ENCODE measurements at places on chromosomes 6 and 20.

- no peak for DNase-seq
Measured at GRCh38 chr6:136173519-136174507, 76.3 kb downstream of the MTFR2 start.

DNA sequence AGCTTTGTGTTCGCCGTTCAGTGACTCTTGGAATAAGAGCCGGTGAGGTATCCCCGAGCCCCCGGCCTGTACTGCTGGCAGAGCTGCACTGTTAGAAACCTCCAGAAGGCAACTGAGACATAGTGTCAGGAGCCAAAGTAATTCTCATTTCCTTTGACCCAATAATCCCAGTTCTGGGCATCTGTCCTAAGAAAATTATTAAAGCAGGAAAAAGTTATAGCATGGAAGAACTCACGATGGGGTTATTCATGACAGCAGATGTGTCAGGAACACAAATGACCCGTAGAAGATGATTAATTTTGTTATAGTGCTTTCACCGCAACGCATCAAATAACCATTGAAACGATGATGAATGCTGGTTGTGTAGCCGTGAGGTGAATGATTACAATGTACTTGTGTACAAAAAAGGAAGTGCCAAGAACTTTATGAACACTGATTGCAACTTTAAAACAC lies 20.3 kb downstream of the CYP21A2 start:
- no peak for DNase-seq

DNA sequence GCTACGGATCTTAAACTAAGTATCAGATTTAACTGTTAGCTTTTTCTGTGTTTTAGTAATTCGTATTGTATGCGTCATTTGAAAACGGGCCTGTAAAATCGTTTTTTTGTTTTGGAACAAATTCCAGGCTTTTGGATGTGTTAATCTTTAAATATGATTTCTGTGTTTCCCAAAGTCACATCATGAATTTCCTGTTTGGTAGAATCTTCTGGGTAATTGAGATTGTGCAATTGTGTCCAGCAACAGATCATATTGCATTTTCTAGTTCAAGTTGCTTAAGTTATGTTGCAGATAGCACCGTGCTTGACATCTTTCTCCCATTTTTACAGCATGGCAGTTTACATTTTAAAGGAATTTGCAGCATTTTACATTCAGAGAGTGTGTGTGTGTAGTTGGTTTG lies 1.9 kb downstream of the MAPK14 start:
- no peak for DNase-seq

- no peak for DNase-seq
Measured at GRCh38 chr6:37126961-37127616, 42.9 kb upstream of the PIM1 start.

- no peak for DNase-seq
Measured at GRCh38 chr6:150588888-150589499, 10.7 kb upstream of the PLEKHG1 start.

GRCh38 chr6:126803769-126804168 lies 314.7 kb upstream of the RSPO3 start:
- no peak for DNase-seq

DNA sequence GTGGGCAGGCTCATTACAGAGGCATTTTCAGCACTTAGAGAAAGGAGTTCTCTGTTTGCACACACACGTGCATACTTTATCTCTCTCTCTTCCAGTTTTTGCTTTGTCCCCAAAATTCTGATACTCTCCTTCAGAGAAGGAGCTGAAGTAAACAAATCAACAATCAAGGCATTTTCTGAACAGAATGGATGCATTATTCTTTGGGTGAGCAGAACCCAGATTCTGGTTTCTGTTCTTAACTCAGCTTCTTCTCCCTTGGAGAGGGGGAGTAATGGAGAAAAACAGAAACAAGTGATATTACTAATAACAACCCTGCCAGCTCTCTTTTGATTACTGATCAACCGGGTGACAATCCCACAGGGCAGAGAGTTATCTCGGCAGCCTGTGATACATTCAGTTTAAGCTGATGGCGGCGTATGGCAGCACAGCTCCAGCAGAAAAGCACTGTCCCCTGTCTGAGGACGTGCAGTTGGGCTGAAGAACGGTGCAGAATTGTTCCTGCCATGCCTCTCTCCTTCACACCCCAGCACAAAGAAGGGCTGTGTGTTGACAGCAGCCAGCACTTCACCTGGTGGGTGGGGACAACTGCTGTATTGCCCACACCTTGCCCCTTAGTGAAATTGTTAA lies 47.3 kb upstream of the SASH1 start:
- DNase-seq, result no peak

DNA sequence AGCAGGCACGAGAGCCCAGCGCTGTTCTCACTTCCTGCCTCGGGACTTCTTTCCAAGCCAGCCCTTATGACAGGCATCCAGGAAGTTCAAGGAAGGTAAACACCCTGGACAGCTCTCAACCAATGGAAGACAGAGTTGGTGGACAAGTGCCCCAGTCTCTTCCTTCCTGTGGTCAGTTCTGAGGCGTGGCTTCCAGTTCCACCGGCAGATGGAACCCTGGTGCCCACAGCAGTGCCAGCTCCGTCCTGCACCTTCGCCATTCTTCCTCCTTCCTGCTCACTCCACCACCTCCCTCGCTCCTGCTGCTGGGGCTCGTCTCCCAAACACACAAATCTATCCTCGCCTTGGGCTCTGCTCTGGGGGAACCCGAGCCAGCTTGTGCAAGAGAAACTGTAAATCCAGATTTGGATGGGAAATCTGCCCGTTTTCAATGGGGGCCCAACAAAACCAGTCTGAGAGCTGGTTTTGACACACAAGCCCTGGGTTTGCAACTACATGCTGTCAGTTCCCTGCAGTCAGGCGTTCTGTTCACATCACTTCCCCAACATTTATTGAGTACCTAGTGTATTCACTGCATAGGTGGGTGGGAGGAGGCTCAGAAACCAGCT lies 162.7 kb downstream of the GRM4 start:
- no peak for DNase-seq

GRCh38 chr6:15350386-15351083 lies 104.7 kb downstream of the JARID2 start:
- DNase-seq, result no peak

DNA sequence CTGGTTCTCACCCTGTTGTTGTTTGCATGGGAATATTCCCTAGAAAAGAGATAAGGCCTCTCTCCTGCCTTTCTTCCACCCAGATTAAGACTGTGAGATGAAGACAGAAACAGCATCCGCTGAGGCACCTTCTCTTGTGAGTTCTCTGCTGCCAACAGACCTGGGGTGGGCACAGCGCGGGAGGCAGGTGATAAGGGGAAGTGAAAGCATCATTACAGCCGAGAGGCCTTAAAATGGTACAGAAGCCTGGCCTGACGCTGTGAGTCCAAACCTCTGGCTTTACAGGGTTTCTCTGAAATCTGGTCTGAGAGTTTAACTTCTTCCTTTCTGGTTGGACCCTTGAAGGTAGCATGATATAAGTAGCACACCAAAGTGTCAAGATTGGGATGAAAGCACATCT lies 21.0 kb upstream of the IYD start:
- no peak for DNase-seq

- no peak for DNase-seq
Measured at GRCh38 chr20:63175038-63175895, 40.7 kb downstream of the YTHDF1 start.

- DNase-seq, result no peak
Measured at GRCh38 chr6:149127212-149127611, 190.3 kb upstream of the TAB2 start.

DNA sequence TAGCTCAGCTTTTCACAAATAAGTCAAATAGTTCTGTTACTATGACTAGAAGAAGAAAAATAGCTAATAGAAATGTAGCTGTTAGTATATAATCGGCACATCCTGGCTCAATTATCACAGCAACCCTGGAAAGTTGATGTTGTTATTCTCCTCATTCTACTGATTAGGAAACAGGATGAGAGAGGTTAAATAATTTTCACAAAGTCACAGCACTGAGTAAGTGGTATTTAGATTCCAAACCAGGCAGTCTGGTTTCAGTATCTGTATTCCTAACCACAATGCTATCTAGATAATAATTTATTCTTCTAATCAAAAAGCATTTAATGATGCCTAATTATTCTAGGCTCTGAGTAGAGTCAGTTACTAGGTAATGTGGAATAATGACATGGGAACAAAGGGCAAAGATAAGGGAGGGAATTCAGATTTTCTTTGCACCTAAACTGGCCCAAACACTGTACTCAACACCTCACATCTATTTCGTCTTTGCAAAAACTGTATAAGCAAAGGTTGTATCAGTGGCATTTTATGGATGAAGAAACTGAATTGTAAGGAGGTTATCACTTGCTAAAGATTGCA lies 51.3 kb downstream of the PDE7B start:
- DNase-seq, result no peak

DNA sequence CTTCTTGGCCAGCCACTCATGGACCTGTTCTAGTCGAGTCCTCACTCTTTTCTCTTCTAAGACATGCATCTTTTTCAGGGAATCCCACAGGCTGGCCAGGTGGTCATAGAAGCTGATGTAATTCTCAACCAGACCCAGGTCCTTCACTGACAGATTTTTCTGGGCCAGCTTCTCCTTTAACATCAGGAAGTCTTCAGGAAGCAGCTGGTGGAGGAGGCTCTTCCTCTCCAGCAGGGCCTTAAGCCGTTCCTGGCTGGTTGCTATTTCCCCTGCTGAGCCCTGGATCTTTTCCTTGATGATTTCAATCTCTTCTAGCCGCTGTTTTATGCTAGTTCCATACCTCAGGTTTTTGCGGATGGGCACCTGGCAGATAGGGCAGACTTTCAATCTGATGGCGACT lies 28.6 kb downstream of the DDX27 start:
- DNase-seq, result peak; percentile 14

DNA sequence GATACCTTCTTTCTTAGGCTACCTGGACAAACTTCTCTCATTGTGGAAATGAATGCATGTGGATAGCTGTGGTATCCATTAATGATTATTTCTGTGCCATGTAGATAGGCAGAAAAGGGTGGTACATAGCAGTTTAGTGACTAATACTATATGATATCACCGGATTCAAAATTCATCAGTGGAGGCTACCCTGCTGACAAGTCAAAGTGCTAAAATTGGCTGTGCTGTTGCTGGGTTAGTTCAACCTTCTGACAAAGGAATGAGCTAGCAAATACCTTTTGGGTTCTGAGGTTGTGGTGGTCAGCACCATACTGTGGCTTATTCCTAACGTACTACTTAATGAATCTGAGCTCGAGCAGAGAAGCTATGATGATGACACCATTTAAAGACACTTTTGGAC lies 109.1 kb downstream of the TFAP2B start:
- no peak for DNase-seq

DNA sequence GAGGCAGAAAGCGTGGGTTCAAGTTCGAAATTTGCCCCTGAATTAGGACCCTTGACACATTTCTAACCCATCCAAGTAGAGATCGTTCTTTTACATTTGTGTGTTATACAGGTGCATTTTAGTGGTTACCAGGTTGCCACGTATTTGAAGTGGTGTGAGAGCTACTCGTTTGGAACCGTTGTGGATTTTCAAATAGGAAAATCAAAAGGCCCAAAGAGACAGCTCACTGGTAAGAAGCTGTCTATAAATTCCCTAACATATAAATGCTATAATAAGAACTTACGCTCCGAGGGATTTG lies 1.6 kb upstream of the REV3L start:
- DNase-seq, result no peak

- DNase-seq, result no peak
Measured at GRCh38 chr6:155417454-155417853, 38.2 kb downstream of the NOX3 start.

GRCh38 chr20:50848846-50849673 lies 54.2 kb downstream of the BCAS4 start:
- DNase-seq, result no peak

DNA sequence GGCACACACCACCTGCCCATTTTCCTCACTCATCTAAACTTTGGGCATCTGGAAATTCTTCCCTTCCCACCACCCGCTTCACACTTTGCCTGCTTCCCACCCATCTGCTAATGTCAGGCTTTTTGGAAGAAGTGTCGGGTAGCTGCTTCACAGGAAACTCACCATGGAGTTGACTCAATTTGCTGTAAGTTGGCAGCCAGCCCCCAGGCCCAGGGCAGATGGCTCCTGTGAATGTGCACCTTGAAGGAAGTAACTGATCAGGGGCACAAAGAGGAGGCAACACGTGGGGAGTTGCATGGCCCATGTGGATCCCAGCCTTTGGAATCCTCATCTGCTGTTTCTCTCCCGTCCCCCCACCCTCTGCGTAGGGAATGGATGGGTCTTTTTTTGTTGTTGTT lies 87.3 kb downstream of the PPP1R14C start:
- DNase-seq, result no peak

- no peak for DNase-seq
Measured at GRCh38 chr6:129994410-129994809, 24.0 kb upstream of the L3MBTL3 start.

- no peak for DNase-seq
Measured at GRCh38 chr6:164911873-164912580, 397.4 kb downstream of the C6orf118 start.
